ENCODE measurements at places on chromosomes 12 and 14.

- DNase-seq: no peak
Measured at GRCh38 chr14:32169191-32169590, 32.7 kb upstream of the RNU6-7 start.

GRCh38 chr12:51592034-51592705 lies 1.1 kb downstream of the SCN8A start:
- DNase-seq: no peak

GRCh38 chr12:104974626-104975290 lies 11.4 kb upstream of the NOPCHAP1 start:
- no peak for DNase-seq

DNA sequence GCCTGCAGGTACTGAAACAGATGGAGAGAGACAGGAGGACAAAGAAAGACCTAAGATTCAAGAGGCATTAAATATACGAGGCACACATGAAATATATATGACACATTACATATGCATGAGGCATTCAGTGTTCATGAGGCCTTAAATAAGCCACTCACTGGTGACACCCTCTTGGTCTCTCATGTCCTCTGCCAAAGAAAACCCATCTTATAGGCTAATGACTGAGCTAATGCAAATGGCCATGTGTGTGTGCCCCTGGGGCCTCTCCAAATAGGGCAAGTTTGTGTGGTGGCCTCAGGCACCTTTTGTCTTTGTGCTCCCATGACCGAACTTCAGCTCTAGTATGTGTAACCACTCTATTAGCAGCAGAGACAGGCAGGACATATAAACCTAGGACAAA lies 18.8 kb downstream of the COQ6 start:
- DNase-seq: no peak

GRCh38 chr12:43550831-43551271 lies 1.2 kb downstream of the ADAMTS20 start:
- no peak for DNase-seq

DNA sequence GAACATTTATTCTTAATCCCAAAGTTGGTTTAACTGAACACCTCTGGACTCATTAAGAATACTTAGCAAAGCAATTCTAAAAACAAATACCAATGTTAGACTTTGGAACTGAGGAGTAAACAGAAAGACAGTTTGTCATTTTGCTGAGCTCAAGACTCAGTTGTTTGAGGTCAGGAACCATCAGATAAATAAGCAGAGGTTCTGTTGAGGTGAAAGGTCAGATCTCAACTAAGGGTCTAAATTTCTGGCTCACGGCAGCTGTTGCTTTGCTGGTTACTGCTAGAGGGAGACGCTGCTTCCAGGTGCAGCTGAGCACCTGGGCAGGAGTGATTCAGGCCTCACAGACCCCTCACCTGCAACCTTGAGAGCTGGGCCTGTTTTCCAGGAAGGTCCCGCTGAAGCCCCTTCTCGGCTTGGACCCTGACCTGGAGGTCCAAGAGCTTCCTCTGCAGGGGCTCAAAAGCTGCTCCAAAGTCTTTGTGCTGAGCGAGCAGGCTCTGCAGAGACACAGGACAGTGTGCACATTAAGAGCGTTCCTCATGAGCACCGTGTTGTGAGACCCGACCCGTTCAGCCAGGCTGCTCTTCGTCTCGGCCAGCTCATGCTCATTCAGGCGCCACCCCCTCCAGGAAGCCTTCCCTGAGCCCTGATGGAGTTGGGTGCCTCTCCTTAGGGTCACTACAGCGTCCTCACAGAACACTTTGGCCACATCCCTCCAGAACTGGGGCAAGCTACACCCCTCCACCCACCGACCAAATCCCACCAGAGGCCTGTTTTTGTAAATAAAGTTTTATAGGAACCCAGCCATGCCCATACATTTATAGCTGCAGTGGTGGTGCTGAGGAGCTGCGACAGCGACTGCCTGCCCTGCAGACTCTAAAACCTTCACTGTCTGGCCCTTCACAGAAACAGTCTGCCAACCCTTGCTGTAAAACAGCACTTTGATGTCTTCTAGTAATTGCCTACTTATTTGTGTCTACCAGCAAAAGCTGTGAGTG lies 72.0 kb downstream of the SYNE3 start:
- DNase-seq: no peak

- DNase-seq: no peak
Measured at GRCh38 chr14:58414845-58415244, 12.5 kb downstream of the TIMM9 start.

DNA sequence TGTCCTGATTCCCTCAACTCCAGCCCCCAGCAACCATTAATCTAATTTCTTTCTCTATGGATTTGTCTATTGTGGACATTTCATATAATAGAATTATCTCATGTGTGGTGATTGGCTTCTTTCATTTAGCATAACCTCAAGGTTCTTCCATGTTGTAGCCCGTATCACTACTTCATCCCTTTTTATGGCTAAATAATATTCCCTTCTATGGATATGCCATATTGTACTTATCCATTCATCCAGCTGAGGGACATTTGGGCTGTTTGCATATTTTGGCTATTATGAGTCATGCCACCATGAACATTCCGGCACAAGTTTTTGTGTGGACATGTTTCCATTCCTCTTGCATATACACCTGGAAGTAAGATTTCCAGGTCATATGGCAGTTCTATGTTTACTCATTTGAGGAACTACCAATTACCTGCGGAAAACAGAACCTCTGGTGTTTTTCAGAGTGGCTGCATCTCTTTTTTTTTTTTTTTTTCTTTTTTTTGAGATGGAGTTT lies 108.7 kb upstream of the MAP1LC3B2 start:
- DNase-seq: no peak

DNA sequence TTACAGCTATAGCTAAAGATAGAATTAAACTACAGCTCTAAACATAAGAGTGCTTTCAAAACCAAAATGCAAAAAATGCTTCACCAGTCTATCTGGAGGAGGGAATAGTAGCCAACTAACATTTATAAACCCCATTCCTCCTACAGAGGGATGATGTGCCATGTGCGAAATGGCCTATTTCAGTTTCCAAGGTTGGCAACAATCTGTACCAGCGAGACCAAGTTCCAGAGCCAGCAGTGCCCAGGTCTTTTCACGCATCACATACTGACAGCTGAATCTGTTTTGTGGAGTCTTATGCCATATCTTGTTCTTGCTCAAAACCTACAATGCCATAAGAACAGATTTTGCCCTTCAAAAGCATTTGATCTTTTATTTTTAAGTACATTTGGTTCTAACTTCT lies 24.5 kb downstream of the NELL2 start:
- DNase-seq: no peak

GRCh38 chr14:48771717-48772116 lies 814.5 kb downstream of the RPS29 start:
- no peak for DNase-seq

DNA sequence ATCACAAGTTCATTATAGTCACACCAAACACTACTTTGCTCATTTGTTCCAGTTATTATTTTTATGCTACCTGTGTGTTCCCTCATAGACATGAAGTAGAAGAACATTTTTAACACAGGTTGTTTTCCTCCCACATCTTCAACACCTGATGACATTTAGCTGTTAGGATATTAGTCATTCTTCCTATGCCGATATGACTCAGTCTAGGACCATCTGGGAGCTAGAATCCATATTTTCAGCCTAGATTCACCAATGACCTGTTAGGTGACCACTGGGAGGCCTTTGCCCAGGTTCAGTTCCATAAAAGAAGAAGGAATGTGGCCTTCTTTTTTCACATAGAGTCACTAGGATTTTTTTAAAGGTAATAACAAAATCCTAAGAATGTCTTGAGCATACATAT lies 222.8 kb downstream of the C12orf42 start:
- no peak for DNase-seq

- DNase-seq: no peak
Measured at GRCh38 chr14:56196274-56196673, 78.1 kb downstream of the PELI2 start.

DNA sequence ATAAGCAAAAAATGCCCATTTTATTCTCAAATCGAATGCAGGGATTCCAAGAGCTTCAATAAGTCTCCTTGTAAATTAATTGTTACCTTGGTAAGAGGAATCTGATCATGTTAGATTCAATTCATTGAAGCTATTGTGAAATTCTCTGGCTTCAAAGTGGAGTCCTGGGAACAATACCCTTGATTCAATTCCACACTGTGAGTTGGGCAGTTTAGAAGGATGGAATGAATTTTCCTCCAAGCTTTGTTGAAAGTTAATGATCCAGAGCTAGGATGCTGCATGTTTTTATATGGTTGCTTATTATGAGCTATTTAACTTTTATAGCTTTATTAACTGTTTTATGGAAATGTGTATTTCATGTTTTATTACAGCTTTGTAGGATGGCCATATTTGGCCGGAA lies 89.9 kb upstream of the IGF1 start:
- DNase-seq: no peak

DNA sequence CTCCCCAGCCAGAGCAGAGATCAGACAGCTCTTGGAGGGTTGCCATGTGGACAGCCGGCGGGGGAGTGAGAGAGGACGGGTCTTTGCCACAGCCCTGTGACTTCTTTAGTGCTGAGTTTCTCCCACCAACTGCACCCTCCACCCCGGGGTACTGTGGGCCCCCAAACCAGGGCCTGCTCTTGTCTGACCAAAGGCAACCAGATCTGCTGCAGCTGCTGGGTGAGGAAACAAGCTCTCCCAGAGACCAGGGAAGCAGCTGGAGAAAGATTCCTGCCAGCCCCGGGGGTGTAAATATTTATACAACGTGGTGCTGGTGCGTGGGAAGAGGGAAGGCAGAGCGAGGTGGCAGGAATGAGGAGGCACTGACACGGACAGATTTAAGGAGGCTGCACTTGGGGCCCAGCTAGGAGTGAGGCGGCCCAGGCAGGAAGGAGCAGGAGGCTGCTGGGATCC lies 14.3 kb upstream of the ZFP36L1 start:
- no peak for DNase-seq

GRCh38 chr14:68085742-68086141 lies 266.2 kb downstream of the RAD51B start:
- DNase-seq: no peak

DNA sequence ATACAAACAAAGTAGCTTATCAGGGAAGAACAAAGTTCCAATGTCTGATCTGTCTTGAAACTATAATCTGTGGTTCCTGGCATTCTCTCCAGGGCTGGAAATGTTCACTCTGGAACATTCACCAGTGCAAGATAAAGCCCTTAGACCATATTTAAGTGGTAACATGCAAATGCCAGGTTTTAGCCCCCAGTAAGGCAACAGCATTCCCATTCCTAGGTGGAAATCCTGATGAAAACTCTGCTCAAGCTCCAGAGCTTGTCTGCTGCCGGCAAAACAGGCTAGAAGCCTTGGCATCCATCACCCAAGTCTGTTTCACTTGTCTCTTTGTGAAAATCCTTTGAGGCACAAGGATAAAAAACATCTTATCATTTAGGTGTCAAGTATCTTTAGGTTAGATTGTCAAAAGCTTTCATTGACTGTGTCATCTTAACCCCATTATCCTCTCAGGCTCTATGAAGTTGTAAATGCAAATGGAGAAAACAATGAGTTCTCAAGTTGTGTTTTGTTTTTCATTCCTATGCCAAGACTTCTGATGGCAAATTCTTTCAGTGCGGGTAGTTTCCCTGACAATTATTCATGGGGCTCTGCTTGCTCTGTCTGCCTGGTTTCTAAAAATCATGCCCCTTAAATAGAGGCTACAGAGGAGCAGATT lies 344.7 kb downstream of the NELL2 start:
- no peak for DNase-seq

DNA sequence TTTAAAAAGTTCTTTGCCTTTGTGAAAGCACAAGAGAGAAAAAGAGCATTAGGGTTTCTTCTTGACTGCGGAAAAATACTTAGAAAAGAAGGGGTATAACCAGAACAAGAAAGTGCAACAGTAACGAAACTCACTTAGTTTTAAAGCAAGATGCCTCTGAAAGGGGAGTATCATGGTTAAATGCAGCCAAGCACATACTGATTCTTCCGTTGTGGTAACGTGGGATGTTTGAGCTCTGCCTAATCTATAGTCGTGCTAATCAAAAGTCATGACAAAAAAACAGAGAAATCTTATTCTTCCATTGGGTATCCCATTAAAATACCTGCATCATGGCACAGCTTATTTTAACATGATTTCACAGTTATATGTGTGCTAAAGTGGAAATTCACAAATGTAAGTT lies 187.8 kb upstream of the LRFN5 start:
- no peak for DNase-seq

GRCh38 chr12:120914794-120915193 lies 10.6 kb upstream of the SPPL3 start:
- no peak for DNase-seq

DNA sequence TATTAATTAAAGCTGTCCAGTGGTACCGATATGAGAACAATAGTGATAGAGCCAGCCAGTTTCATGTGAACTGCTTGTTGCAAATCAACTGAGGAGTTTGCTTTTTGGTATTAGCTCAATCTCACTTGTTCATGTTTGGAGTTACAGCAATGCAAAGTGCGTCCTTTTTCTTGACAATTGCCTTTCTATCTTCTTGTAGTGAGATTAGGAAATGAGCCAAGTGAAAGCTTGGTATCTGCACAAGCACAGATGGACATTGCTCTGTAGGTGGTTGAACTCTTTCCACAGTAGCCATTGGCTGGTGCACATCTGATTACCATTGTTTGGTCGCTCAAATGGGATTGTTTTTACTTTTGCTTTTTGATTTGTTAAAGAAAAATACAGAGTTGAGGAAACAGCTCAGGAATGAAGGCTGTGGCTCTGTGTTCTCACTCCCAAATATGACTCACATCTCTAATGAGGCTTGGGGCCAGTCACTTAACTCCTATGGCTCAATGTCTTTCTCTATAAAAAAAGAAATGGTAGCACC lies 241.4 kb downstream of the BMP4 start:
- DNase-seq: no peak

- no peak for DNase-seq
Measured at GRCh38 chr12:118374909-118375308, 1.4 kb upstream of the SUDS3 start.

GRCh38 chr14:44396226-44396625 lies 110.9 kb downstream of the FSCB start:
- DNase-seq: no peak

- no peak for DNase-seq
Measured at GRCh38 chr12:57989838-57990237, 48.5 kb downstream of the ATP23 start.

DNA sequence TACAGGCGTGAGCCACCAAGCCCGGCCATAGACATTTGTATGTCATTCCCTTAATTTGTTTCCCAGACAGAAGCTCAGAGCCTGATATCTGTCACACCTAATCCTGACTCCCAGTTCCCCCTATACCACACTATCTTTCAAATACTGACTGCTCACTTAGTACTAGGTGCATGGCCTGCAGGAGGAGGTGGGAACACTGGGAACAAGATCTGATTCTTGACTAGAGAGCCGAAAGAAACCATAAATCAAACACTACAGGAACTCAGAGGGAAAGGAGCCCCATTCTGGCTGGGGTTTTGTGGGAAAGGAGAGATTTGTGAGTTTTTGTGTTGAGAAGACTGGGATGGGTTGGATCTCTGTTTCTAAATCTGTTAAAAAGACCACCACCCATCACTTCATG lies 4.9 kb downstream of the KHNYN start:
- DNase-seq: no peak

GRCh38 chr12:131345521-131346436 lies 365.1 kb upstream of the SFSWAP start:
- DNase-seq: no peak

GRCh38 chr12:74021937-74022336 lies 515.7 kb upstream of the ATXN7L3B start:
- DNase-seq: no peak

- DNase-seq: no peak
Measured at GRCh38 chr12:3202734-3203446, 125.7 kb downstream of the TSPAN9 start.
